ENCODE measurements at places on chromosomes 4 and X.
A peak's percentile ranks its signal among the peaks of the same experiment; 100 is the strongest.

GRCh38 chr4:78764498-78764961 is 11.6 kb upstream of the BMP2K start:
- DNase-seq: peak; percentile 73

DNA sequence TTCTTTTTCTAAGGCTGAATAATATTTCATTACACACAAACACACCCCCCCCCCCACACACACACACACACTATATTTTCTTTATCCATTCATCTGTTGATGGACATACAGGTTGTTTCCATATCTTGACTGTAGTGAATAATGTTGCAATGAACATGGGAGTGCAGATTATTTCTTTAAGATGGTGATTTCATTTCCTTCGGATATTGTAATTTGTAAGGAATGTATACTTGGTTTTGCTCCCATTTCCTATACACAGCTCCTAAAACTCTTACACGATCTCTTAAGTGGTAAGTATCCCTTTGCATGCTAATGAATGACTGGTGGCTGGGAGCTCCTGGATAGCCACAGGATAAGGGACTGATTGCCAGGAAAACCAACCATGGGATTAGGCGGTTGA is 14.7 kb upstream of the RBMXL3 start:
- DNase-seq: peak; percentile 1

- DNase-seq: no peak
Measured at GRCh38 chr4:161907590-161907955, 256.2 kb downstream of the FSTL5 start.

- DNase-seq: peak; percentile 70
Measured at GRCh38 chr4:169823685-169824084, 65.9 kb upstream of the HPF1 start.

DNA sequence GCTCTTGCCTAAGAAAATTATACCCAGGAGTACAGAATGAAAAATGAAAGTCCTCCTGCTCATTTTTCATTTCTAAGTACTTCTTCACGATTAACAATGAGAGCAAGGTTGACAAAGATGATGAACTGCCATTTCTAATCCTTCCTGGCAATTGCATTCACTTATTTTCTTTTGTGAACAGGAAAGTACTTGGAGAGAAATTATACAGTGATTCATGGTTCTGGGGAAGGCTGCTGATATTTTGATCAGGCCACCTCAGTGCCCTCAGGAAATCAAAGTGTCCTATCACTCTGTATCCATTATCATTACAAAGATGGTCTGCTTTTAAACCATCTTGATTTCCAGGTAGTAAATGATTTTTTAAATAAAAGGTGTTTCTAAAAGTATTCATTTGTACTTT is 467.5 kb downstream of the PACRGL start:
- no peak for DNase-seq

Measured in fibroblast of the aortic adventitia (primary cell).